IPS-NIHi11 (cell line): ENCODE measurements at places on chromosomes 16 and 17.

DNA sequence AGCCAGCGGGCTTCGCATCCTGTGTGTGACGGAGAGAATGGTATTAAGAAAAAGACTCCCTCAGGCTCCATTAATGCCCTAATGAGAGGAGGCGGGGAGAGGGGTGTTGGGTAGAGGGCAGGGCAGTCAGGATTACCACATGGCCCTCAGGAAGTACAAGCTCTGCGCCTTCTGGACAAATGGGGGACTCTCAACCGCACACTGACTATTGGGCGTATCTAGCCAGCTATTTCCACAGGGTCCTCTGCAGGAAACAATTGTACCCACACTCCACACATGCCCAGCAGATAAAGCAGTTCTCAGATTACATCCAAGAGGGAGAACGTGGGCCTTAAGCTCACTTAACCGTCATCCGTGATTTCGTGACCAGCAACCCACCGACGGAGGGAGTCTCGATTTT lies 14.7 kb downstream of the NXN start:
- DNase-seq = no peak

DNA sequence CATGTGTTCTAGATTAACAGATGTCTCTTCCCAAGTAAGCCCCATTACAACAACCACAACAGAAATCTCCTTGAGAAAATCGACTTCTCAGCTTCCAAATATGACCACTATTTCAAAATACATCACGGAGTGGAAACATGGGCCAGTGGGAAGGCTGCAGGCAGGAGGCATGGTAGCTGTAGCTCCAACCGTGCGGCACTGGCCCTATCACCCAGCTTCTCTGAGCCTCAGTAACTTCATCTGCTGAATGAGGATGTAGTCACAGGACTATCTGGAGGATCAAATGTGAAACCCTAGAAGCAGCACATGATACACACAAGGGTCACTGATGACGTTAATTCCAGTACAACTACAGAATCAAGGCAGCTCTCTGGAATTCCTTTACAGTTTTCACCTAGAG lies 112.2 kb downstream of the VPS53 start:
- no peak for DNase-seq

DNA sequence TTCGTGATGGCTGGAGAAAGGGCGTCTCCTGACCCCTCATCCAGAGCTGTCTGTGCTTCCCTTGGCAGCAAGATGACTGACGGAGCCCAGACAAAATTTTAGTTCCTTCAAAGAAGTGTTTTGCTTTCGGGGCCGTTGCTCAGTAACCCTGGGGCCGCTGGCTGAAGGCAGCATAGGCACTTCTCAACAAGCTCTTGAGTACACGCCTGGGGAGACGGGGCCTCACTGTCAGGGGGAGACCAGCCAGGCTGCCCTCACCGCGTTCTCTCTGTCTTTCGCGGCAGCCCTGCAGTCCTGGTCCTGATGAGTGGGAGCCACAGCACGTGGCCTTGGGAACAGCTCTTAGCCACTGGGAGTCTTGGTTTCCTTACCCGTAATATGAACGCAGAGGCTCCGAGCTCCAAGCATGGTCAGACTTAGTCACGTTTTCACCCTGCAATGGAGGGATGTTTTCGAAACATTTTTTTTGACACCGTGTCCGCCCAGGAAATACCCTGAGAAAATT lies 86.0 kb downstream of the IRF8 start:
- no peak for DNase-seq

DNA sequence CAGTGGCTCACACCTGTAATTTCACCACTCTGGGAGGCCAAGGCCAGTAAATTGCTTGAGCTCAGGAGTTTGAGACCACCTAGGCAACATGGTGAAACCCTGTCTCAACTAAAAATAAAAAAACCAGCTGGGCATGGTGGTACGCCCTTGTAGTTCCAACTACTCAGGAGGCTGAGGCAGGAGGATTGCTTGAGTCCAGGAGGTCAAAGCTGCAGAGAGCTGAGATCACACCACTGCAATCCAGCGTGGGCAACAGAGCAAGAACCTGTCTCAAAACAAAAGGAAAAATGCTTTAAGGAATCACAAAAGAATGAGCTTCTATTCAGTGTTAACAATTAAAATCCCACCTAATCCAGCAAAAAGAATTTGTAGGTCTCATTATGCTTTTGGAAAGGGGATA lies 5.9 kb downstream of the PRR11 start:
- DNase-seq = no peak

DNA sequence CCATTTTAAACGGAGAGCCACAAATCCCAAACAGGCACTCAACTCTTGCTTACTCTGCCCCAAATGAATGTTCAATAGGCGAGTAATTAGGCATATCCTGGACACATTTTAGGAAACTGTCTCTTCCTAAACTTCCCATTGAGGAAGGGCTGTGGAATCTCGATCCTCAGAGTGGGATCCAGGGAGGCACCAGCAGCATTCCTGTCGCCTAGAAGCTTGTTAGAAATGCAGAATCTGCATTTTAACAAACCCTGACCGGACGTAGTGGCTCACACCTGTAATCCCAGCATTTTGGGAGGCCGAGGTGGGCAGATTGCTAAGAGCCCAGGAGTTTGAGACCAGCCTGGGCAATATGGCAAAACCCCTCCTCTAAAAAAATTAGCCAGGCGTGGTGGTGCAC lies 95.6 kb downstream of the GAS7 start:
- DNase-seq = no peak

DNA sequence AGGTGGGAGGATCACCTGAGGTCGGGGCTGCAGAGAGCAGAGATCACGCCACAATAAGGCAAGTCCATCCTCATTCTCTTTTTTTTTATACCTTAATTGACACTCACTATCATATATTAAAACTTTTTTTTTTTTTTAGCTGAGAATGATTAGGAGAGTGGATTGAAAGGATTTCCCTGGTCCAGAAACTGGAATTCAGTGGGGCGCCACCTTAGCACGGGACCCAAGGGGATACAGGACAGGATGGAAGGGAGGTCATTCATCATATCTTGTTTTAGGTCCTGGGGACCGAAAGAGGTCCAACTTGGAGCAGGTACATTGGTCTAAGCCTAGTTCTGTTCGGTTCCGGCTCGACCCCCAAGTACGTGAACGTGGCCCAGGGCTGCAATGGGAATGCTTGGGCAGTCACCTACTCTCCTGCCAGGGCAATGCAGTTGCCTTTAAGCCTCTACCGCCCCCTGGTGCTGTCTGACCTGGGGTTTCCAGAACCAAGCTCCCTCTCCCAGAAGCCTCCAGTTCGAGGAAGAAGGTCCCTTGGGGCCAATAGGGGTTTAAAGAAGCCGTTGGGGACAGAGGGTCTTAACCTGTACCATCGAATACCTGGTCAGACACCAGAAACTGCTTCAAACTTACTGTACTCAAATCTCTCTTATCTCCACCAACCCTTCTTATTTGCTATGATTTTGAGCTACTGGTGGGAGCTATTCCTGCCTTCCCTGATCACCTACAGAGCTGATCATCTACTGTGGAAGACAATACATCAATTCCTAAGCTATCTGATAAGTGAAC lies 19.9 kb upstream of the GPATCH8 start:
- DNase-seq = peak; percentile 74
